ENCODE measurements at places on chromosomes 12 and 14.
A peak's percentile ranks its signal among the peaks of the same experiment; 100 is the strongest.

DNA sequence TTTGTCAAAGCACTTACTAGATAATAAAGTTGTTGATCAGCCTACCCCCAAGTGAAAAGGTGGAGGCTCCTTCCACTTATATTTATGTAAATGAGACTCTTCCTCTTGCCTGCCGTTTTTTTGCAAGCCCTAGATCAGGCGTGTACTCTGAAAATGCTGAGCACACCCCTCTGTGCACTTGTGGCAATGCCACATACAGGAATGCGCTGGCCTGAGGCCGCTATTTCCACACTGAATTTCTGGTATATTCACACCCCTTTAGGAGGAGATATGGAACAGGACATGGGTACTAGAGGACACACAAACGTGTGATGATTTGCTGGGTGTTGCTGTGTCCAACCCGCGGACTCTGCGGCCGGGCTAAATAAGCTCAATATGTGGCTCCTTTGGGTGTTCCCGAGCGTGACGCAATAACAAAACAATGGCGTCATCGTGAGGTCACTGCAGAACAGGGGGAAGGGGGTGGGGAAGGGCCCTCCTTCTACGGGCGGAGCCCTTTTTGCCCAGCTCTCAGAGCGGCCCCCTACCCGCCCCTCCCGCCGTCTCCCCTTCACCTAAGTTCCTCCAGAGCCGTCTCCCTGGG lies 554 bp upstream of the TSPAN31 start:
- peak; percentile 60 for DNase-seq

- no peak for DNase-seq
Measured at GRCh38 chr12:107530701-107531100, 154.9 kb upstream of the PWP1 start.

DNA sequence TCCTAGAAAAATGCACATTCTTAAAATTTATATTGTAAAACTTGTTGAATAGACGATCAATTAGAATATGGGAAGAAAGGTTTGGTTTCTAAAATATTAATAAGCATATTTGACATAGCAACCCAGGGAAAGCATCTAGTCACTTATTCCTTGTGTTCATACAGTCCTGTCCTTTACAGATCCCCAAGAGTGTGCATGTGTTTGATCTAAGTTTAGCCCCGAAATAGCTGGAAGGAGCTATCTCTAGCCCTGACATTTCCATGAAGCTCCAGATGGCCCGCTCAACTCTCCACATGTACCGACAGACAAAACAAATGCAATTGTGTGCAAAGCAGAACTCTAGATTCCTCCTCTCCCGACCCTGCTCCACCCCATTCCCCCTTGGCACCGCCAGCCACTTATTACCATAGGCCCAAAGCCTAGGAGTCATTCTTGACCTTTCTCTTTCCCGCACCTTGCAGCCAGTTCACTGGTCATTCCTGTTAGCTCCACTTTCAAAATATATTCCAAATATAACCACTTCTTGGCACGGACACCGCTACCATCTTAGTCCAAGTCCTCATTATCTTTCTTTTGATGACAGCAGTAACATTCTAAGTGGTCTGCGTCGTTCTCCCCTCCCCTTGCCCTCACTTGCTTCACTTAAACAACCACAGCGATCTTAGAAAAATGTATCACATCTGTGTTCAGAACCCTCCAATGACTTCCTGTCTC lies 45.4 kb upstream of the GZMB start:
- no peak for DNase-seq

- no peak for DNase-seq
Measured at GRCh38 chr12:26929590-26929989, 8.2 kb downstream of the INTS13 start.

DNA sequence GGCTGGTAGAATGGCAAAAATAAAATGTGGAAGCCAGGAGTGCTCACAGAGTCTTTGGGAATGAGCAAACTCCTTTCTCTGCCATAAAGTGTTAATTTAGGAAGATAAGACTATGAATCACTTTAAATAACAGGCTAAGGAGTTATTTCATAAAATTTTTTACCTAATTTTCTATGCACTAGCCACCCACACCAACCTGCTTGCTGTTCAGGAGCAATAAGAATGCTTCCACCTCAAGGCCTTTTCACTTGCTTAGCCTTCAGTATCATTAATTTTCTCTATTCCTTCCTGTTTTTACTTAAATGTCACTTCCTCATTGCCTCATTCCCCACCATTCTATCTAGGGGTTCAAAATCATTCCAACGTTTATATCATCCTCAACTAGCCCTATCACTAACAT lies 326.8 kb downstream of the CCER1 start:
- no peak for DNase-seq

DNA sequence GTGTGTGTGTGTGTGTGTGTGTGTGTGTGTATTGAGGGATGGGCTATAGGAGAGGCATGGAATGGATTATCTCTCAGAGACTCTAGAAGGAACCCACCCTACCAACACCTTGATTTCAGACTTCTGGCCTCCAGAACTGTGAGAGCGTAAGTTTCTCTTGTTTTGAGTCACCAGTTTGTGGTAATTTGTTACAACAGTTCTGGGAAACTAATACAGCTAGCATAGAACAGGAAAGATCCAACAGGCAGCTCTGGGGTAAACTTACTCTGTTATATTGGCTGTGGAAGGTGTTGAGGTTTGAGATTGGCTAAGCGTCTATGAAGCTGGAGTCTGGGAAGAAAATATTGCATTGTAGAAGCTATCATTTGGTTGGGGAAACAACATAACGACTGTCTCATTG lies 334.3 kb downstream of the AACS start:
- DNase-seq = no peak

- no peak for DNase-seq
Measured at GRCh38 chr12:870378-870777, 79.1 kb downstream of the RAD52 start.

DNA sequence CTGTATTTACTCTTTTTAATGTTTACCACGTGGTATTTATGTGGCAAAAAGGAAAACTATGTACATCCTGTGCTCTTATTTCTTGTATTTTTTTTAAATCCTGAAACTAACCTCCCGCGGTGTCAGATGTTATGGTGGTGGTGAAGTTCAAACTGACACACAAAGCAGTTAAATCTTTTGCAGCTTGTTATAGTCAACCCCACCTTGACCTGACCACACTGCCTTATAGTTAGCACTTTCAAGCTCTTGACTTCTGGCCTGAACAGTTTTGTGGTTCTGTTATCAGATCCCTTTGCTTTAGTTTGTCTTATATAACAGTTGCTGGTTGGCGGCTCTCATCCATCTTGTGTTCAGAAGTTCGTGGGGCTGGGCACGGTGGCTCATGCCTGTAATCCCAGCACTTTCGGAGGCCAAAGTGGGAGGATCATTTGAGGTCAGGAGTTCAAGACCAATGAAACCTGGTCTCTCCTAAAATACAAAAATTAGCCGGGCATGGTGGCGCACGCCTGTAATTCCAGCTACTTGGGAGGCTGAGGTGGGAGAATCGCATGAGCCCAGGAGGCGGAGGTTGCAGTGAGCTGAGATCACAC lies 2.1 kb downstream of the UNG start:
- no peak for DNase-seq

Measured in ovary (tissue), 10 donors.